ENCODE measurements at places on chromosomes 1 and 21. TPM values are rescaled to one million over a fixed set of nuclear protein-coding genes. Genes with fewer than 3 reads are reported as not detected.

GRCh38 chr1:231338270-231339128 is at the start of gene SPRTN:
SPRTN (plus strand) TSS chr1:231338293; CDS start chr1:231338384, 91 bp downstream.
- no peaks in the 10 kb centered on the region for H3K27me3 ChIP-seq
- H3K4me3 ChIP-seq, result peak within 1 kb of the TSS; percentile 98
- H3K36me3 ChIP-seq, result peaks cover 4% of the 10 kb centered on the region

- peak overlapping the region; percentile 88 for H3K4me3 ChIP-seq
- peaks cover 33% of the 10 kb centered on the region for H3K4me1 ChIP-seq
- H3K27me3 ChIP-seq, result no peaks in the 10 kb centered on the region
- peak overlapping the region; percentile 98 for H3K27ac ChIP-seq
These were observed 927 bp downstream of the UAP1 start for GRCh38 chr1:162562470-162562828.

DNA sequence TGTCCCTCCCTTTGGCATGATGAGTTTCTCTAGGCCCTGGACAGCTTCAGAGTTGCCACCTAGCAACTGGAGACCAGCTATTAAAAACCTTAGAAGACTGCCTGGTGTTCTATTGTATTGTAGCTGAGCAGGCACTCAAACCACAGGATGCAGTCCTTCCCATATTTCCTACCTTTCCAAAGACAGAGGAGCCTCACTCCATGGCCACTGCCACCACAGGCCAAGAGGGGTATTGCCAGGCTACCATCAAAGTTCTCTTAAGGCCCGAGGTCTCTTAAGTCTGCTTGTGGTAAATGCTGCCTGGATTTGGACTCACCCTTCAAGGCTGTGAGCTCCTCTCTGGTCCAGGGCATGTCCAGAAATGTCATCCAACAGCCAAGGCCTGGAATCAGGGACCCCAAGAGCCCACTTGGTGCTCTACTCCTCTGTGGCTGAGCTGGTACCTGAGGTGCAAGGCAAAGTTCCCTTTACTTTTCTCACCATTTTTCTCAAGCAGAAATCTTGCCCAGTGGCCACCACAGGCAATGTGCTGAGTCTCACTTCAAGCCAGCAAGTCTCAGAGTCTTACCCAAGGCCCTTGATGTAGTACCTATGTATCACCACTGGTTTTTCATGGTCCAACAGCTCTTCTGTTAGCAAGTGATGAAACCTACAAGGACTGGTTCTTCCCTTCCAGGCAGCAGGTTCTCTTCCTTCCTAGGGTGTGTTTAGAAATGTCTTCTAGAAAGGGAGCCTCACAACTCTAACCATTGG is 269.4 kb downstream of the AMY1C start:
- H3K4me1 ChIP-seq, result no peaks in the 10 kb centered on the region
- DNase-seq, result no peak
- H3K36me3 ChIP-seq, result no peaks in the 10 kb centered on the region
- H3K27me3 ChIP-seq, result no peaks in the 10 kb centered on the region
- no peak overlapping the region for H3K4me3 ChIP-seq

GRCh38 chr1:156499194-156499841 is 1.3 kb downstream of the MEF2D start:
- H3K36me3 ChIP-seq, result no peaks in the 10 kb centered on the region

- peak; percentile 74 for DNase-seq
- H3K27me3 ChIP-seq, result no peaks in the 10 kb centered on the region
- no peak overlapping the region for H3K4me3 ChIP-seq
- no peaks in the 10 kb centered on the region for H3K36me3 ChIP-seq
- H3K27ac ChIP-seq, result peak overlapping the region; percentile 85
- H3K4me1 ChIP-seq, result peaks cover 24% of the 10 kb centered on the region
These were observed 36.8 kb downstream of the DHCR24 start for GRCh38 chr1:54850069-54850730.

DNA sequence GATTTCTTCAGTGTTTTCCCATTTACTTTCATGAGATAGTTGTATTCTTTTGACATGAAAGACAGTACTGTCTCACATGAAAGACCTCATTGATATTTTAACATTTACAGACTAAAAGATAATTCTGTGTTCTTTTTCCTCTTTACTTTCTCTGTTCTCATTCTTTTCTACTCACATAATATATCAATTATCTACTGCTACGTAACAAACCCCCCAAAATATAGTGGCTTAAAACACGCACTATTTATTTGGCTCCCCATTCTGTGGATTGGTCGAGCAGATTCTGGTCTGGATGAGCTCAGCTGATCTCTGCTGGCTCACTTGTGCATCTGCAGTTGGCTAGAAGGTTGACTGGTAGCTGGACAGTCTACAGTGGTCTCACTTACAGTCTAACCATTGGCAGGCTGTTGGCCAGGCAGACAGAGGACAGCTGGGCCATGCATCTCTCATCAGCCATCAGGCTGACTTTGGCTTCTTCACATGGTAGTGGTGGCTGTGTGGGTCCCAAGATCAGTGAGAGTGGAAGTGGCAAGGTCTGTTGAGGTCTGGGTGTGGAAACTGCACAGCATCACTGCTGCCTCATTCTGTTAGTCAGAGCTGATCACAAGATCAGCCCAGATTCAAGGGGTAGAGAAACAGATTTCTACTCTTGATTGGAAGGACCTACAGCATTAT is 63.2 kb downstream of the MPZL1 start:
- peaks cover 51% of the 10 kb centered on the region for H3K36me3 ChIP-seq
- DNase-seq, result peak; percentile 48
- H3K4me1 ChIP-seq, result no peaks in the 10 kb centered on the region
- no peaks in the 10 kb centered on the region for H3K27me3 ChIP-seq

DNA sequence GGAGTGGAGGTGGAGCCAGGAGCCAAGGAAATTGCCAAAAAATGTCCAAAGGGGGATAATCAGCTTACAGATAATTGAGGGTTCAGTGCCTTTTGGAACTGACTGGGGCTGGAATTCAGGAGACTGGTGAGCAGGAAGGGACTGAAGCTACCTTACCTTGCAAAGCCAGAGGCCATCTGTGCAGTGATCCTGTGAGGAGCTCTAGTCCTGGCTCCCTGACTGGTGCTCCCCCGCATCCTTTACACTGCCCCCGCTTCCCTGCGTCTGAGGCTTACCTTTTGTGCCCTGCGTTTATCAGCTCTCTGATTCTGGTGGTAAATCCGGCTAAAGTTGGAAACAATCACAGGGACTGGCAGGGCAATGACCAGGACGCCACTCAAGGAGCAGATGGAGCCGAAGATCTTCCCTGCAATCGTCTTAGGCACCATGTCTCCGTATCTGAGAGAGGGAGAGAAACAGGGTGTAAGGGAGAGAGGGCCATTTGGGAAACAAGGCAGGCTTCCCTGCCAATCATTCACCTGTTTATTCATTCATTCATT is 31.0 kb downstream of the DDX20 start:
- no peak for DNase-seq
- H3K27me3 ChIP-seq, result peaks cover 9% of the 10 kb centered on the region
- no peak overlapping the region for H3K4me3 ChIP-seq
- H3K36me3 ChIP-seq, result no peaks in the 10 kb centered on the region
- H3K4me1 ChIP-seq, result no peaks in the 10 kb centered on the region

DNA sequence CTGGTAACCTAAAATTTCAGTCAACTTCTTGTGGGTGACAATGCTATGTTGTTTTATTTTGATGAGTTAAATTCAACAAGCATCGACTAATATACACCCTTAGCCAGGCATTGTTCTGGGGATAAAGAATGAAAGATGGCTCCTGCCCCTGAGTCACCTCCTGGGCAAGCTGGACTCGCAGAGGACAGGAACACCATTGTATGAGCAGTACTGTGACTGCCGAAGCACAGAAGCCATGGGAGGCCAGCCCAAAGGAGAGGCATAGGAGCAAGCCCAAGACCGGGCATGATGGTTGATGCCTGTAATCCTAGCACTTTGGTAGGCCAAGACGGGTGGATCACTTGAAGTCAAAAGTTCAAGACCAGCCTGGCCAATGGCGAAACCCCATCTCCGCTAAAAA is 555.2 kb downstream of the OMA1 start:
- no peaks in the 10 kb centered on the region for H3K4me1 ChIP-seq
- DNase-seq, result no peak
- H3K27me3 ChIP-seq, result no peaks in the 10 kb centered on the region

DNA sequence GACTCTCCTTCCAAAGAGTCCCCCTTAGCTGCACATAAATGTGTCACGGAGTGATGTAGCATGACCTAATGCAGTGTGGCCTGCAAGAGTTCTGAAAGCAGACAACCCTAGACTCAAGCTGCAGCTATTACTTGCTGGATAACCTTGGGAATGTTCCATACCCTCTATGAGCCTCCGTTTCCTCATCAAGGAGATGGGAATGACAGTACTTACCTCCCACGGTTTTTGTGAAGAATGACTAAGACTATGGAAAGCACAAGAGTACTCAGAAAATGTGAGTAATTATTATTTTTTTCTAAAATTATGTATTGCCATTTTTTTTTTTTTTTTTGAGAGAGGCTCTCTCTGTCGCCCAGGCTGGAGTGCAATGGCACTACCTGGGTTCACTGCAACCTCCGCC is 3.0 kb downstream of the TTC39A start:
- peak; percentile 63 for DNase-seq
- no peak overlapping the region for H3K4me3 ChIP-seq
- no peaks in the 10 kb centered on the region for H3K27me3 ChIP-seq
- H3K4me1 ChIP-seq, result peaks cover 8% of the 10 kb centered on the region

- H3K4me3 ChIP-seq, result no peak overlapping the region
- H3K4me1 ChIP-seq, result peaks cover 26% of the 10 kb centered on the region
- no peaks in the 10 kb centered on the region for H3K27me3 ChIP-seq
- no peak overlapping the region for H3K27ac ChIP-seq
- H3K36me3 ChIP-seq, result no peaks in the 10 kb centered on the region
- no peak for DNase-seq
These were observed 30.5 kb downstream of the KCNC4 start for GRCh38 chr1:110240476-110241210.

DNA sequence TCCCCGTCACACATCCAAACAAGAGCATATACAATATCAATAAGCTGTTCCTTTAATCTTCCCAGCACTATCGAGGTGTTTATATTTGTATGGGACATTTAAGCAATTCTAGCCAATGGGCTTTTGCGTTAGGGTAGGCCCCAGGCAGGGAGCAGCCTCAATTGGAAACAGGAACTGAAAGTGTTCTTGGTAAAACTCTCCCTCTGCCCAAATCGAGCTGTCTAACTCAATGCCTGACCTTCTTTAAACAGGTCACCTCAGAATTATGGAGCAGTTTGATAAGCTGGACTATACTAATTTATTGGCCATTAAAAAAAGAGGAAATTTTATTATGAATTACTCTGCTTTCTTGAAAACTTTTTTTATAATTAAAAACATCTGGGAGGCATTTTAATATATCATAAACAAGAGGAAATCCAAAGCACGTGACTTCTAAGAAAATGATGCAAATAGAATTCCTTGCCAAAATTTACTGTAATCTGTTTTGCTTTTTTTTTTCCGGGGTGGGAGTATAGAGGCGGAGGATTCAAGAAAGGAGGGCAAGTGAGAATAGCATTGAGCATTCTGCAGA is 498.1 kb downstream of the LMO4 start:
- peak overlapping the region; percentile 9 for H3K4me3 ChIP-seq
- peaks cover 11% of the 10 kb centered on the region for H3K4me1 ChIP-seq
- H3K27ac ChIP-seq, result no peak overlapping the region
- DNase-seq, result peak; percentile 66
- H3K36me3 ChIP-seq, result no peaks in the 10 kb centered on the region
- no peaks in the 10 kb centered on the region for H3K27me3 ChIP-seq

MTARC2 gene
- total RNA-seq, result 1.9 TPM

PEAR1 gene
- total RNA-seq, result 2.2 TPM

DPYD gene
- 70.7 TPM for total RNA-seq

DYRK3 gene
- 28.8 TPM for total RNA-seq

LMNA gene
- total RNA-seq, result 1,219 TPM

Data from GM23248 (cell line).